ENCODE measurements at places on chromosomes 12 and 14.

DNA sequence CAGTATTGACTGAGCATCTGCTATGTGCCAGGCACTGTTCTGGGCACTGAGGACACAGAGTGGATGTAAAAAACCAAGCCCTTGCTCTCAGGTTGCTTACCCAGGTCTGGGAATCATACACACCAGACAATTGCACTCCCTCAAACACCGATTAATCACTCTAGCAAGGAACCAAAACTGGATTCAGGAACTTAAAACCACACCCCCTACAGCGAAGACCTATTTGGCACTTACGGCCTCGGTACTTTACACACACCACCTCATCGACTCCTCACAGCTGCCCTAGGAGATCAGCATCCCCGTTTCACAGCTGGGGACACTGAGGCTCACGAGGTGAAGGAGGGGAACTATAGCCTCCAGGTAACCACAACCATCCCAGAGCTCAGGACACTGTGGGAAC, 1.6 kb downstream of the GLTP start:
- DNase-seq: no peak

DNA sequence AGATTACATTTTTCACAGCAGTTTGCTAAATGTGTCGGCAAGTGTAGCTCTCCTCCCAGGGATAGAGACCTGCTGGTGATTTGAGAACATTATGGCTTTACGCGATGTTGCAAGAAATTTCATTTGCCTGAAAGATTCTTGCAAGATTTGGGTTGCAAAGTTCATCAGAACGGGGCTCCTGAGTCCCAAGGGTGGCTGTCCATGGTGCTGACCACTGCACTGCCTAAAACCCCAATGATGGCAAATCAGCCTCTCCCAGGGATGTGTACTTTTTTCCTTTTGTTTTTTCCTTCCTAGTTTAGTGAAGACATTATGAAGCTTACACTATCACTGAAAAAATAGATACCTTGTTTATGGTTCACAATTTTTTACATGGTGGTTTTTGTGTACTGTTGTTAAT, 85.4 kb downstream of the WSCD2 start:
- peak; percentile 71 for DNase-seq

DNA sequence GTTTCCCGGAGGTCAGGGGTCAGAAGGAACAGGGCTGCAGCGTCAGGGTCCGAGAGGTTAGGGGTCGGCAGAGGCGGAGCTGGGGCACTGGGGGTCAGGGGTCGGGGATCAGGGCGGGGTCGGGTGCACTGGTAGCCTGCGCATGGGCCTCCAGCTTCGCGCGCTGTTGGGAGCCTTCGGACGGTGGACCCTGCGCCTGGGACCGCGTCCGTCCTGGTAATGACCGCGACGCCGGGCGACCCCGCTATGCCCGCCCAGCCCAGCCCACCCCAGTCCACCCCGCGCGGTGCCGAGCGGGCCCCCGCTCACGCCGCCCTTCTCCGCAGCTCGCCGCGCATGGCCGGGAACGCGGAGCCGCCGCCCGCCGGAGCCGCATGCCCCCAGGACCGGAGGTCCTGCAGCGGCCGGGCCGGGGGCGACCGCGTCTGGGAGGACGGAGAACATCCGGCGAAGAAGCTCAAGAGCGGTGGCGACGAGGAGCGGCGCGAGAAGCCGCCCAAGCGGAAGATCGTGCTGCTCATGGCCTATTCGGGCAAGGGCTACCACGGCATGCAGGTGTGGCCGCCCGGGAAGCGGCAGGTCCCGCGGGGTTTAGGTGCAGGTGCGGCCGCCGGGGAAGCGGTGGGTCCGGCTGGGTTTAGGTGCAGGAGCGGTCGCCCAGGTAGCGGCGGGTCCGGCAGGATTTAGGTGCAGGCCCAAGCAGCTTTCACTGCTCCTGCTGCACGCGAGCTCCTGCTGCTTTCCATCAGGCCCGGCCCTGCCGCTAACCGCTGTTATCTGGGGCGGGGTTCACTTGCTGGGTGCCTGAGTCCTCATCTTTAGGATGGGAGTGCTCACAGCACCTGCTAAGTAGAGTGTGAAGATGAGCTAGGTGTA, 743 bp downstream of the PUS1 start:
- DNase-seq: peak; percentile 51

DNA sequence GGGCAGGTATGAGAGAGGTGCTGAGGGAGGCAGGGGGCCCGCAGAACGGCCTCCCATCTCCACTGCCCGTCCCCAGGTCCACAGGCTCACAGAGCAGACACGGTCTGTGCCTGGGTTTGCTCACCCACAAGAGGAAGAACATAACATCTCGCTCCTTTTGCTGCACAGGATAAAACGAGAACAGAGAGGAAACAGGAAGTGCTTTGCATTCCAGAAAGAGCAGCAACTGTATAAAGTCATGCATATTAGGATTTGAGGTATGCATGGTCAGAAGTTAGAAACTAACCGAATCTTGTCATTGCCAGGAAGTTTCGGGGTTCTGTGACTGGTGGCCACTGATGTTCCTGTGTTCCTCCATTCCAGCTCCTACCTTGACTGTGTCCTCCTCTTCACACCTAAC, 25.0 kb downstream of the NTF3 start:
- peak; percentile 63 for DNase-seq

DNA sequence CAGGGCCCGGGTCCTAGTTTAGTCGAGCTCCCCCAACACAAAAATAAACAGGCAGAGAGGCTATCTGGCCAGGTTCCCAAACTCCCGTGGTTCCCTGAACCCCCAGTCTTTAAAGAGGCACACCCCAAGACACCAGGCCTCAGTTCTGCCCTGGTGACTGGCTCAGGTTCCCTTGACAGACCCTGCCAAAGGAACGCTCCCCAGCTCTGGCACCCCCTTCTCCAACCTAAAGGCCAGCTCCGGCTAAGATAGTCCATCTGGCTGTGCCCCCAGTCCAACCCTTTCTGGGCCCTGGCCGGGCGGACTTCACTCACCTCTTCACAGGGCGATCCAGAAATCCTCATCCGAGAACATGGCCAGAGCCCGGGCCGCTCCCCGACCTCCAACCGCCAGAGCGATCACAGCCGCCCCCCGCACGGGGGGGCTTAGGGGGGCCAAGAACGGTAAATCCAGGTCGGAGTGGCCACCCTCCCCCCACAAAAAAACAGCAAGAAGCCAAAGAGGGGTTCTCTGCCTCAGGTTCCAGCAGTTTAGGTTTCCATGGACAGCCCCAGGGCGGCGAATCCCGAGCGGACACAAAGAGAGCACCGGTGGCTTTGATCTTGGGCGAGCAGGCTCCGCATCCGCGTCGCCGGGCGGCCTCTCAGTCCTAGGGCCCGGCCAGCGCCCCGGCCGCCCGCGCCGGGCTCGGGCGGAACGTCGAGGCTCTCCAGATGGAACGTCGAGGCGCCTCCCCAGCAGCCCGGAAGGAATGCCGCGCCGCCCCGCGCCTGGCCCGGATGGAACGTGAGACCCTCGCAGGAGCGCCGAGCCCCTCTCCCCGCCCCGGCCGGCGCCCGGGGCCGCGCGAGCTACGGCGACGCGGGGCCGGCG, 1.1 kb downstream of the KMT2D start:
- peak; percentile 65 for DNase-seq

DNA sequence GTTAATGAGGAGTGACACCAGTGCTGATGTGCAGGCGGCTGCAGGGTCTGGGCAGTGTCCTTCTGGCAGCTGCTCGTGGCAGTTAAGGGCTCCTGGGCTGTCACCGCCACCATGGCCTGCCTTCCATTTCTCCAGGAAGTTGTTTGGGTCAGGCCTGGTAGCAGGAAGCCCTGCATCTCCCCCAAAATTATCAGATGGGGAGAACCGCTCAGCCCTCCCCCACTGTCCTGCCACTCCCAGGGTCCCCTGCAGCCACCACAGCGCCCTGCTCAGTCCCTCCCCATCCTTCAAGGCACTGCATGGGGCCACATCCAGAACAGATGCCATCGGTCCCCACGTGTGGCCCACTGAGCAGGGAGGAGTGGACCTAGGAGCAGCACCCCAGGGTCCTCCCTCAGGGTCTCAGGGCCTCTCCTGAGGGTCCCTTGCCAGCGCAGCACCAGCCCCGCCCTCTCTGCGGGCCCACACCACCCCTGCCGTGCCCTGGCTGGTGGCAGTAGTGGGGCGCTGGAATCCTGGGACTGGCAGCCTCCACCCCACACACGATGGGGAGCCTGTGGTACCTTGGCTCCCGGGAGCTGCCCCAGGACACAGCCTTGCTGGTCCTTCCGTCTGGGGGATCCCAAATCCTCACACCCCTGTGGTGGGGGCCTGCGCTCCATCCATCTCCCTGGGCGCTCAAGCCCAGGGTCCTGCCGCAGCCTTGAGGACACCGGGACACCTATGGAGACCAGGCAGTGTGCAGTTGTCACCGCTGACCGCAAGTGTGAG, 10.3 kb upstream of the AMN start:
- DNase-seq: no peak

GRCh38 chr12:43676183-43676813, 82.3 kb downstream of the PUS7L start:
- DNase-seq: peak; percentile 44

DNA sequence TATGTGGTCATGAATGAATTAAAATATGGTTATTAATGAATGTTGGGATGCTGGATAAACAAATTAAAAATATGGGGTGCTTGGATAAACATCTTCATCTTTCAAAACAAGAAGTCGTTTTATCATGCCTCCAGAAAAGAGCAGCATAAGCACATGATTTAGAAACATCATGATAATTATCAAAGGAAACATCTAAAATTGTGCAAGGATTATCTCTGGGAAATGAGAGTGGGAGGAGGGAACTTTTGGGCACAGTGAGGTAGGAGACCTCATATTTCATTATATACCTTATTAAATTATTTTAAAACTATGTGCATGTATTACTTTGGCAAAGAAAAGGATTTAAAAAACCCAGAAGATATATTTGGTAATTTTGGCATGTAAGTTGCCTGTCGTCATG, 8.9 kb downstream of the C3AR1 start:
- DNase-seq: no peak

DNA sequence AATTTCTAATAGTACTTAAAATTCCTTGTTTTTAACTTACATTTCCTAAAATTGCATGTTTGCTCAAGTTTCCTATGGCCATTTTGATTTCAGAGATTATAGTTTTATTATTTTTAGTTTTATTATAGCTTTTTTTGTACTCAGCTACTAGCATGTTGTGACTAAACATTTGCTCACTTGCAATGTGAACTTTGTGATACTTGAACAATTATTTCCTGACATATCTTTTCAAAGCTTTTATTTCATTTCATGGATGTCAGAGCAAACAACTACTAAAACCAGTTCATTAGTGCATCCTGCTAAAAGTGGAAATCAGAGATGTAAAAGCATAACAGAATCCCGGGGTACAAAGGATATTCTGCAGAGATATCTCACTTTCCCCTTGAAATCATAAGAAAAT, 33.6 kb upstream of the PCNX4 start:
- no peak for DNase-seq

DNA sequence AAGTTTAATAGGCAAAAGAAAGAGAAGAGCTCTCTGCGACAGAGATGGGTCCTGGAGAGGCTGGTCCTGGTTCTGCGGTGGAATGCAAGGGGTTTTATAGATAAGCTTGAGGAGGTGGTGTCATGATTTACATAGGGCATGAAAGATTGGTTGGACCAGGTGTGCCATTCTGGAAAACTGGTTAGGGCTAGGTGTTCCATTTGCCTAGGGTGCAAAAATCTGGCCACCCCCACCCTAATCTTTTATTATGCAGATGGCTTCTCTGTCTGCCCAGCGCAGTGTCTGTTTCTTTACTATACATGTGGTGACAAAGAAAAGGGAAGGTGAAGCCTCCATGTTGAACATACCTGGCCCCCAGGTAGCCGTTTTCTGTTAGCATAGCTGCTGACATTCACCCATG, 65.4 kb downstream of the ERC1 start:
- no peak for DNase-seq

- no peak for DNase-seq
These were observed 39.6 kb downstream of the CFAP251 start for GRCh38 chr12:121957861-121958515.

- DNase-seq: no peak
These were observed 23.2 kb upstream of the DCN start for GRCh38 chr12:91205811-91206210.

DNA sequence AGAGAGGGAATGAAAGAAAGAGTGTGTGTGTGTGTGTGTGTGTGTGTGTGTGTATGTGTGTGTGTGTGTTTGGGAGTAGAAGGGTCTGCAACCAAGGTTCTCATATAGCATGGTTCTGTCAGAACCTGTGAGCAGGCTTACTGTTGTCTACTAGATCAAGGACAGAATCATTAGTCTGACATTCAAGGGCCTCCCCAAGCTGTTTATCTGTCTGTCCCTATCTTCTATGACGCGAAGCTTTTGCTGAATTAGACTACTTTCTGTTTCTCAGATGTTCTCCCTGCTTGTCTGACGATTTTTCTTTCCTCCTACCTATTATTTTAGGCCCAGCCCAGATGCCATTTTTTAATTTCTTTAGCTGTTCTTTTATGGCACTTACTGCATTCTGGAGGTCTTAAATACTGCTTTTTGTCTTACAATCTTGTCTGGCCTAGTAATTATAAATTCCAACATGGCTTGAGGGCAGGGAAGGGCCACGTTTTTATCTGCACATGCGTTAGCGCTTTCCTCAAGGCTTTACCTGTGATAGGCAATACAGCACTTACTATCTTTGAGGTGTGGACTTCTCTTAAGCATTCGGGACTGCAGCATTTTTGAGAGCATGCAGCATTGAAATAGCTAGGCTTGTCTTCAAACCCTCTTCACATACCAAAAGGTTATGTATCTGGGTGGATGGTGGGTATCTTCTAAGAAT, 150.2 kb downstream of the TTLL5 start:
- no peak for DNase-seq

GRCh38 chr12:62873116-62873825, 61.7 kb downstream of the PPM1H start:
- DNase-seq: no peak

- DNase-seq: no peak
These were observed 2.7 kb upstream of the MYF5 start for GRCh38 chr12:80714055-80714454.

GRCh38 chr12:93234641-93235040, 143.1 kb upstream of the NUDT4 start:
- DNase-seq: no peak

GRCh38 chr12:9651265-9651729, 18.2 kb upstream of the CLEC2D start:
- peak; percentile 20 for DNase-seq

DNA sequence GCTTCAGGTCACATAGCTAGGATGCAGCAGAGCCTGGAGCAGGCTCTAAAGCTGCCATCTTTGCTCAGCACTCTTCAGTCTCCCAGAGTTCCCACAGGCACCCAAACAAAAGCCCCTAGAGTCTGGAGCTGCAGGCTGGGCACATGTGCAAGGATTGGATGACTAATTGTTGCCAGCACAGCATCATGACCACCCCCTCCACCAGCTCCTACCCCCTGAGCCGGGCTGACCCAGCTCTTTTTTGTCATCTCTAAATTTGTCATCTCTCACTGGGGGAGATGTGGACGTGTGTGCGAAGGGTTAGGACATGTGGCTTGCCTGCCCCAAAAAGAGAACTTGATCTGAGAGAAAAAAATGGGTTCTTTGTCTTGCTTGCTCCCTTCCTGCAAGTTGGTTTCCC, 4.3 kb upstream of the MMP19 start:
- DNase-seq: peak; percentile 95

GRCh38 chr12:49647827-49648711, 24.7 kb downstream of the PRPF40B start:
- DNase-seq: no peak
